ENCODE measurements at places on chromosomes 2 and 18.

DNA sequence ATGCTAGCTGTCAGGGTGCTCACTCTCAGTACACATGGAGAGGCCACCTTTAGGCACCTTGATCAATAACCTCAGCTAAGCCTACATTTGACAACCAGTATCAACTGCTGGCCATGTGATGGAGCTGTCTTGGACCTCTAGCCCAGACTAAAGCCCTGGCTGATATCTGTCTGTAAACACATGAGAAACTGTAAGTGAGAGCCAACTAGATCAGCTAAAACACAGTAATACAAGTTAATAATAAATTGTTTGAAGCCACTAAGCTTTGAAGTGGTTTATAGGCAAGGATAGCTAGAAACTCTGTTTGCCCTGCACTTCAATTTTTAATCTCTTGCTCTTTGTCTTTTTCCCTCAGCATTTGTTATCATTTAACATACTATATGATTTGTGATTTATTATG, 407.1 kb downstream of the SPAG16 start:
- DNase-seq, result no peak

DNA sequence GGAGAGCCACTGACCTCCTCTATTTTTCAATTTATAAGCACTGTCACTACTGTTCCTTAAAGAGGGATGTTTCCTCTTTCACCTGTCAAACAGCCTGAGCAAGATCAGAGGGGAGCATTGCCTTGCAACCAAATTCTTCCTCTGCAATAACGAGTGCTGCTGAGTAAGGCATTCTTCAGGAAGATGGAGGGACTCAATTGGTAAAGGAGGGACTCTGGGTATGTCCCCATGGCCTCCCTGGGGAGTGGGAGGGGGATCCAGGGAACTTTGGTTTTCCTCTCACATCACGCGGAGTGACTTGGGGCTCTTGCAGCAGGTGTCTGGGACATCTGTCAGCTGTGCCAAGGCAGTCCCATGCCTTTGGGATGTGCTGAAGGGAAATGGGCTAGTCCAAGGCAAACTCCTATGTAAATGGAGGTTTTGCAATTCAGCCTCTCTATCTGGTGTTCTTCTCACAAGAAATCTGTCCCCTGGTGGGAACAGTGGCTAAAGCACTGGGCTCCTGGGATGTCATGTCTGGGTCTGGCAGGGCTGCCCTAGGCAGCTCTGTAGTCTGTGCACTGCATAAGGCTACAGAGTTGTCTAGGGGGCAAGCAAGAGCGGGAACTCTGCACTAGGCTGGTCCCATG, 14.4 kb upstream of the HES6 start:
- DNase-seq, result no peak

- no peak for DNase-seq
These were observed 34.5 kb downstream of the NEURL3 start for GRCh38 chr2:96470636-96471035.

DNA sequence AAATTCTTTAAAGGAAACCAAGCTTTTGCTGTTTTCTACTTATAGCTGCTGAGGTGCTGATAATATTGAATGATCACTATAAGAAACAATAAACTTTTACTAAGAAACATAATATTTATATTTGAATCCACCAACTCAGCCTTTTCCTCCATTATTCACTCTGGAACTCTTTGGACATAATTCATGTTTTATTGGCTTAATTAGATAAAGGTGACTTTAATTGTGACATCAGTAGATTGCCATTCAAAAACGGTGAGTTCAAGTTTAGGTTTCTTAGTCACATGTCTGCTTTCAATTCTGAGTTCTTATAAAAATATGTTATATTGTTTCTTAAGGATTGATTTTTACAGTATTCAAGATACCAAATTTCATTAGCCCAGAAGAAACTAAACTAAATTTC, 24.0 kb downstream of the CCDC85A start:
- no peak for DNase-seq

DNA sequence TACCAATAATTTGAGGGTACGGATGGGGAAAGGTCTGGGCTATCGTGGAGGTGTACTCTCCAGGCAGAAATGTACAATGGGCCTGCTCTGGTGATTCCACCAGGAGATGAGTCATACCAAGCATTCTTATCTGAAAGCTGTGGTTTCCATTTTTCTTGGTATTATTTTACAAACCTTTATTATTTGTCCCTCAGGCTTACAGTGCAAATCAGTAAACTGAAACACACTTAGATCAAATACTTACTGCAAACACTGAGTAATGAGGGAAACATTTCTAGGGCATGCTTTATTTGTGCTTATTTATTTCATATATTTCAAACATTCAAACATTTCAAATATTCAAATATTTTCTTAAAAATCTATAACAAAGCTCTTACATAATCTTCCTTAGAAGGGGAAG, 319.8 kb downstream of the RND3 start:
- no peak for DNase-seq

DNA sequence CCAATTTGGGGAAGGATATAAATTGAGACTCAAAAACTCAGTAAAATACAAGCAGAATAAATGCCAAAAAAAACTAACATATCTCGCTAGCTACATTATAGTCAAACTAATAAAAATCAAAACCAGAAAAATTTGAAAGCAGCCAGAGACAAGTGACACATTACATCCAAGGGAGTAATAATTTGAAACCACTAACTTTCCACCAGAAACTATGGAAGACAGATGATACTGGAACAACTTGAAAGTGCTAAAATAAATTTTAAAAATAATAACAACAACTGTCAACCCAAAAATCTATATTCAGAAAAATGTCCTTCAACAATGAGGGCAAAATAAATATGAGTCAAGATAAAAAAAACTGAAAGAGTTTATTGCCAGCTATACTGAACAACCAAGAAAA, 110.7 kb downstream of the EVA1A start:
- DNase-seq, result no peak

DNA sequence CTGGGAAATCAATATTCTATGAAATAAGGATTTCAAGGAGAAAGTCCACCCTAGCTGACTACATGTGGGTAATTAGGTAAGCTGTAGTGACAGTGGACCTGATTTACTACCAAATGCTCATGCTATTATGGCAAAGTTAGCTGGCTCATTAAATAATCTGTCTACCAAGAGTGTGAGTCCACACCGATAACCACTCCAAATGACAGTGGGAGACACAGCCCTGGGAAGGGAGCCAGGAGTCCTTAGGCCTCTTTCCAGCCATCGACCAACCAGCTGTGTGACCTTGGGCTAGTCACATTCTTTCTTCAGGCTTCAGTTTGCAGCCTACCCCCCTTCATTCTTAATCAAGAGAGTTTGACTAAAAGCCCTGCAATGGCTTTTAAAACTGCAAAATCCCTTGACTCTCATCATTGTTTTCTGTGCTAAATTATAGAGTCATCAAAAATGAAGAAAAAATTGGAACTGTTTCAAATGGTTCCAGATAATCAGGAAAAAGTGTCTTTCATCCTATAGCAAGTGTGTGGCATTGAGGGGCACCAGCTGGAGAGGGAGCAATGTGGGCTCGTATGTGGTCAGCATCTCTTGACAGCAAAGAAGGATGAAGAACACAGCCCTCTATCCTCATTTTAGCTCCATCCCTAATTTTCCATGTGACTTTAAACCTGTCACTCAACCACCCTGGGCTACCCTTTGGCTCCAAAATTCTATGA, 45.6 kb upstream of the SLC14A2 start:
- no peak for DNase-seq

DNA sequence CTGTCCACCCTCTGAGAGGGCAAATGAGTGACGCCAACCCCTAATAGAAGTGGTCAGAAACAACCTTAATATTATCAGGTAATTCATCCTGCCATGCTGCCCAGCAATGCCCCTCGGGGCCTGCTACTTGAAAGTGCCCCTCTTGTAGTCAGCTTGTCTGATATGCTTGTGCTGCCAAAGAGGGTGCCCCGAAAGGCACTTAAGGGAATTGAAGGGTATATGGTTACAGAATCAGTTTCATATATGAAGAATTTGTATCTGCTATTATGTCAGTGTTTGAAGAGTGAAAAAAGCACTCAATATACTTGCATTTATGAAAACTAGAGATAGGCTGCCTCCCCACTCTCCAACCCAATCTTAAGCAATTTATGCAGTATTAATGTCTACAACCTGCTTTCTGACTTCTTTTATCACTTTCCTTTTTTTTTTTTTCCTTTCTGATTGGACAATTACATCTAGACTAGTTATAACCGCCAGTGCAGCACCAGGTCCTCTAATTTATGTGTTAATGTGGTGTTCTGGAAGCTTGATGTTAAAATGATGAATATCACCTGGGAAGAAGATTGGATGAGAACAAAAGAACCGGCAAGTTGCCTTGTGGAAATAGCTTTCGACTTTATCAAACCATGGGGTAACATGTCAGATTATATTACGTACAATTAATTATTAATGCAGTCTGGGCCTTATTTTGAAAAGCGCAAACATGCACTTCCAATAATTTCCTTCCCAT, 646.9 kb upstream of the ACVR2A start:
- DNase-seq, result peak; percentile 37

- DNase-seq, result no peak
These were observed 135.0 kb upstream of the ALKAL2 start for GRCh38 chr2:422676-423435.

- no peak for DNase-seq
These were observed 314.4 kb downstream of the ALK start for GRCh38 chr2:29607038-29607420.

All from NCI-H187 treated with DMSO at 0.1 percent for 48 hours (cell line).